ENCODE measurements at places on chromosomes 3 and 15.

DNA sequence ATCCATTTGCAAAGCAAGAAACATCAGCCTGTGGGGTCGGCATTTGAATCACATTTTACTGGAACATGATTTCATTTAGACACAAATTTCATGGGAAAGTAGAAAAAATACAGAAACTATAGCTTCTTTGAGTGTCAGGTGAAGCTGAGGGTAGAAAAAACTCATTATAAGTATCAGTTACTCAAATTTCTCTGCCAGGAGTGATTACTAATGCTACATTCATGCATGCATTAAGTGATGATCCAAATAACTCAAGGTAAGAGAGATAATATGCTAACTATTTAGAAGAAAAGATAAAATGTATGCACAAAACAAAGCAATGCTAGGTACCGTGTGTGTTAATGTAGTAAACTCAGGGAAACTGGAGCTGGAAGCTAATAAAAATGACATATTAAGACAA, 406.0 kb downstream of the GAP43 start:
- no peak for DNase-seq

DNA sequence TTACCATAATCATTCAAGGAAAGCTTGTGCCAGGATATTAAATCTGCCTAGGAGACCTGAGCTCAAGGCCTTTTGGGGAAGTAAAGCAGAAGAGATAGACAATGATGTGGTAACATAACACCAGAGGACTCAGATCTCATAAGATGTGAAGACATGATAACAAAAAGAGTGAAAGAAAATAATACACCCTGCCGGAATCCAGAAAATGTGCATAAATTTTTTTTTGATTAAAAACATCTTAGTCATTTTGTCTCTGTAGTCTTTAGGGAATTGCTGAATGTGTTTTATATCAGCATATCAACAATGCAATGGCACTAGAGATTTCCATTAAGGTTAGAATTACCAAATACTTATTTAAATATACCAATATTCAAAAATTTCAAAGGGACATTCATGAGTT, 326.8 kb upstream of the ROBO1 start:
- DNase-seq, result no peak

DNA sequence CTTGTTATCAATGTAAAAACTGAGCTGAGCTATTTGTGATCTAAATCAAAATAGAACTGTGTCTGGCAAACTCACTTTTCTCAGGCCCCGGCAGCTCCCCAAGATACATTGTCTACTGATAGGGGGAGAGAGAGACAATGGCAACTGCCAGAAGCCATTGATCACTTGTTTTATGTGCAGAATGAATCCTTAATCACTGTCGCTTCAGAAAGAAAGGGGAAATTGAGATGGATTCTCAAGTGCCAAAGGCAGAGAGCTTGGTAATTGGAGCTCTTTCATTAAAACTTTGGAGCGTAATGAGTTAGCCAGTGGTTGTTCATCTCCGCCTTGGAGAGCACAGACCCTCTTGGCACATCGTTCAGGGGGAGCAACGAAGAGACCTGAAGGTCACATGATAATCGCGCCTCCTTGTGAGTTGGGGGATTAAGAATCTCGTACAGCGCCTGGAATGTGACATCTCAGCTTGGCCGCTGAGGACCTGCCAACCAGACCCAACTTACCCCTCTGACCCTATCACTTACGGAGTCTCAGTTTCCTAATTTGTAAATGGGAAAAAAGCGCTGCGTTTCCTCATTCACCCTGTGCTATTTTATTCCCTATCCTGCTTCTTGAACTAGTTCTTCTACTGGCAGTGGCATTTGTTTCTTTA, 252.8 kb downstream of the VPS13C start:
- no peak for DNase-seq

GRCh38 chr15:25408929-25409328, 29.9 kb downstream of the UBE3A start:
- no peak for DNase-seq

- DNase-seq, result no peak
These were observed 127.9 kb downstream of the MITF start for GRCh38 chr3:69866988-69867720.

GRCh38 chr3:33975463-33975862, 177.0 kb downstream of the PDCD6IP start:
- DNase-seq, result no peak

GRCh38 chr3:30553641-30554316, 52.6 kb upstream of the TGFBR2 start:
- DNase-seq, result no peak

GRCh38 chr15:85104584-85104983, 122.9 kb downstream of the PDE8A start:
- no peak for DNase-seq
